T-helper 17 cell (primary cell): ENCODE measurements at places on chromosomes 13 and 19.

DNA sequence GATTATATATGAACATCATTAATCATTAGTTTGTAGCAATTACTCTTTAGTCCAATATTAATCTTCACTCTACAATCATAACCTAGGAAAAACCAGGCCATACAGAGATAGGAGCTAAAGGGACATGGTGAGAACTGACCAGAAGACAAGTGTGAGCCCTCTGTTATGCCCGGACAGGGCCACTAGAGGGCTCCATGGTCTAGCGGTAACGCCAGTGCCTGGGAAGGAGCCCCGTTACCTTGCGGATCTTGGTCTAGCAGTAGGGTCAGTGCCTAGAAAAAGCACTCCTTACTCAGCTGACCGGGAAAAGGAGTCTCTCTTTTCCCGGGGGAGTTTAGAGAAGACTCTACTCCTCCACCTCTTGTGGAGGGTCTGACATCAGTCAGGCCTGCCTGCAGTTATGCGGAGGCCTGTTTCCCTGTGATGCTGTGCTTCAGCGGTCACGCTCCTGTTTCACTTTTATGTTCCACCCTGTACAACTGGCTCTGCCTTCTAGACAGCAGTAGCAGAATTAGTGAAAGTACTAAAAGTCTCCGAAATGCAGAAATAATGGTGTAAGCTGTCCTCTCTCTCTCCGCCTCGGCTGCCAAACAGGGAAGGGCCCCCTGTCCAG lies 13.8 kb downstream of the OR7D4 start:
- DNase-seq, result peak; percentile 57

DNA sequence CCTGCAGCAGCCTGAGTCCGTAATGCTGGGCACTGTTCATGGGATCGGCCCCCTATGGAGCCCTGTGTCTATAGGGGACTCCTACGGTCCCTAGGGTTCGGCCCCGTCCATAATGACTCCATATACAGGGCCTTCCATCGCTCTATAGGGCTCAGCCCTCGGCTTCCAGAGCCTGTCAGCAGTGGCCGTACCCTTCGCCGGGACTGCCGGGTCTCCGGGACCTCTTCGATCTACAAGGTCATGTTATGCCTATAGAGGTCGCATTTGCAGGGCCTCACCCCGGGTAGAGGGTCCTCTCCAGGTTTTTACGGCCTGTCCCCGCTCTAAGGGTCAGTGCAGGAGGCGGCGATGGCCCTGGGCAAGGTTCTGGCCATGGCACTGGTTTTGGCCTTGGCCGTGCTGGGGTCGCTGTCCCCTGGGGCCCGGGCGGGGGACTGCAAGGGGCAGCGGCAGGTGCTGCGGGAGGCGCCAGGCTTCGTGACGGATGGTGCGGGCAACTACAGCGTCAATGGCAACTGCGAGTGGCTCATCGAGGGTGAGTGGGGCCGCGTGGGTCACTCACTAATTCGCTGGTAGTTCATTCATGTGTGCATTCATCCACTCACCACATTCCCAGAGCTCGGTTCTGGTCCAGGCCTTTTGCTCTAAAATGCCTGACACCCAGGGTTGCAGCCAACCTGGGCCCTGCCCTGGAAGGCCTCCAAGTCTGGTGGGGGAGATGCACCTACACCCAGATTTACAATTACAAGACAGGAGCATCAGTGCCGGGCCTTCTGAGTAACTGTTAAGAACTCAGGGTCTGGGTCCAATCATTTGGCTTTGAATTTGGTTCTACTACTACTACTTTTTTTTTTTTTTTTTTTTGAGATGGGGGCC lies 699 bp downstream of the MEGF8 start:
- peak; percentile 22 for DNase-seq

DNA sequence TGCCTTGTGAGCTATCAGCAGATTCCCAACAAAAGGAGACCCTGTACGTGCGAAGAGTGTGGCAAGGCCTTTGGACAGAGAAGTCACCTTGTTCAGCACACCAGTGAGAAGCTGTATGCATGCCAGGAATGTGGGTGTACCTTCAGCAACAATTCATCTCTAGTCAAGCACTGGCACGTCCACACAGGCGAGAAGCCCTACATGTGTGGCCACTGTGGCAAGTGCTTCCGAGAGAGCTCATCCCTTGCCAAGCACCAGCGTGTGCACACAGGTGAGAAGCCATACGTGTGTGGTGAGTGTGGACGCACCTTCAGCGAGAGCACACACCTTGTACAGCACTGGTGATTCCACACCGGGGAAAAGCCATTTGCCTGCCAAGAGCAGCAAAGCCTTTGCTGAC lies 7.6 kb upstream of the ZSCAN22 start:
- DNase-seq, result no peak

- no peak for DNase-seq
These were observed 22.9 kb upstream of the SLC7A10 start for GRCh38 chr19:33248553-33248953.

DNA sequence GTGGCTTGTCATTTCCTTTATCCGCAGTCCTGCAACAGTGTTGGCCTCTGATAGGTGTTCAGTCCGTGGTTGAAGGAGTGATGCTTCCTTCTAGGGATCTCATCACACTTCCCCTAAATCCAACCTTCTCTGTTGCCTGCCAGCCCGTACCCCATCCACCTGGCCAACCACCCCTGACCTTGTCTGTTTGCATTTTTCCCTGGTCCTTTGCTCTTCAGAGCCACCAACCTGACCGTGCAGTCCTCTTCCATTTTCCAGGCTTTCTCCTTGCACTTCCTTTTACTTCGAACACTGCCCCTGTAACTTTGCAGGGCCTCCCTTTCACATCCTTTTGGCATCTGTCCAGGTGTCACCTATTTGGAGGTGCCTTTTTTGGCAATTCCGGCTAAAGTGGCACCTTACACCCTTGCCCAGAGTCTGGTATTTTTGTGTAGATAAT lies 696 bp downstream of the ZNF460 start:
- DNase-seq, result no peak

DNA sequence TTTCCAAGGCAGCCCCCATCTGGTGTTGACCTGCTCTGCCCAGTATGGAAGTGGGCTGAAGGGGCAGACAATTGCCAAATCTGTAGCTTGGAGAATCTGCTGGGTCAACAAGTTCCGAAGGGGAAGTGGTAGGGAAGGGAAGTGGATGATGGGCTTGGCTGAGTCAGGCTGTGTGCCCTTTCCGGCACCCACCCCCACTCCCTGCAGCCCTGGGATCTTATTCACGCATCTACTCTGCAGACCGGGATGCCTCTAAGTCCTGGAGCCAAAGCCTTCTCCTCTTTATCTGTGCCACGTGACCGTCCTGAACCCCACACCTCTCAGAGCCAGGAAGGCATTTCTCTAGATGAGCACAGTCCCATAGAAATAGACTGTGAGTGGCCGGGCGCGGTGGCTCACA lies 7.5 kb upstream of the C5AR2 start:
- DNase-seq, result no peak

- DNase-seq, result no peak
These were observed 56.0 kb downstream of the CDADC1 start for GRCh38 chr13:49303533-49304252.

- no peak for DNase-seq
These were observed 67.4 kb upstream of the EDNRB start for GRCh38 chr13:77985866-77986636.

- DNase-seq, result no peak
These were observed 9.1 kb downstream of the PNPLA6 start for GRCh38 chr19:7544626-7545025.
